Activated naive CD4-positive, alpha-beta T cell (primary cell): ENCODE measurements at places on chromosomes 3 and 15.

- no peak for DNase-seq
Measured at GRCh38 chr3:46127503-46127902, 80.6 kb downstream of the CCR1 start.

GRCh38 chr3:109213321-109213720 is 76.8 kb downstream of the C3orf85 start:
- no peak for DNase-seq

- no peak for DNase-seq
Measured at GRCh38 chr3:25903371-25904129, 113.7 kb downstream of the OXSM start.

- DNase-seq, result peak; percentile 42
Measured at GRCh38 chr15:81001152-81002008, 657 bp downstream of the TLNRD1 start.

DNA sequence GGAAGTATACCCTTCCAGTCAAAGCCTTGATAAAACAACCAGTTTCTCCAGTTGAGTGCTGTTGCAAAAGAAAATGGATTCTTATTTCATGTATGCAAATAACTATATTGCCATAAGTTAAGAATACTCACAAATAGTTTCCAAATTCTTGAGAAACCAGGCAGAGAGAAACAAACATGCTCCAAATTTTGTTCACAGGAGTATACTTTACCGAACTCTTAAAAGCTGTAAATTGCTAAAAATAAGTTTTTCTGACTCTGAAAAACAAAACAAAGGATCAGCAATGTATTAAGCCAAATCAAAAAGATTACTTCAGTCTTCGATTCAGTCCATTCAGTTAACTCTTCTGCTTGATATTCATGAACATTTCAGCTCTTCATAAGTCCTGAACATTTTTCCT is 646.5 kb downstream of the MCTP2 start:
- no peak for DNase-seq

GRCh38 chr15:92112180-92112579 is 258.7 kb downstream of the SLCO3A1 start:
- DNase-seq, result no peak

- DNase-seq, result no peak
Measured at GRCh38 chr15:41774882-41775417, 666 bp downstream of the MAPKBP1 start.

- peak; percentile 5 for DNase-seq
Measured at GRCh38 chr3:151203051-151203420, at the start of gene GPR171. Gene GPR171, minus strand, starts transcription at chr3:151203216. Its CDS starts 3,830 bp downstream, at chr3:151199386.

- no peak for DNase-seq
Measured at GRCh38 chr15:91593653-91594052, 259.9 kb upstream of the SLCO3A1 start.

- peak; percentile 98 for DNase-seq
Measured at GRCh38 chr15:63188926-63189871, at the start of gene RAB8B. Gene RAB8B, plus strand, starts transcription at chr15:63189606. Its CDS starts 19 bp downstream, at chr15:63189625.

- DNase-seq, result peak; percentile 55
Measured at GRCh38 chr3:52705438-52705687, 228 bp downstream of the GLT8D1 start.

DNA sequence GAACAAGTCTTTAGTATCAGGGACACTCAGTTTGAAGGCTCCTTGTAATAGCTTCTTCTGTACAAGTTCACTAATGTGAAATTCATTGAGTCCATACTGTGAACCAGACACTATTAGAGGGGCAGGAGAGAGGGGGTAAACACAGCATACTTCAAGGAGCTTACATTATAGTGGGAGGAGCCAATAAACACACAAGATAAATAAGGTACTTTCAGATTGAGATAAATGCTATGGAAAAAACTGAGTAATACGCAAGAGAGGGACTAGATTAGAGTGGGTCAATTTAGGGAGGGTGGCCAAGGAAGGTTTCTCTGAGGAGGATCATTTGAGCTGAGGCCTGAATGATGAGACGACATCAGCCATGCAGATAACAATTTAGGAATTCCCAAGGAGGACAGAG is 3.1 kb upstream of the AKAP13 start:
- DNase-seq, result no peak

- DNase-seq, result no peak
Measured at GRCh38 chr3:31077021-31077601, 182.7 kb upstream of the GADL1 start.

DNA sequence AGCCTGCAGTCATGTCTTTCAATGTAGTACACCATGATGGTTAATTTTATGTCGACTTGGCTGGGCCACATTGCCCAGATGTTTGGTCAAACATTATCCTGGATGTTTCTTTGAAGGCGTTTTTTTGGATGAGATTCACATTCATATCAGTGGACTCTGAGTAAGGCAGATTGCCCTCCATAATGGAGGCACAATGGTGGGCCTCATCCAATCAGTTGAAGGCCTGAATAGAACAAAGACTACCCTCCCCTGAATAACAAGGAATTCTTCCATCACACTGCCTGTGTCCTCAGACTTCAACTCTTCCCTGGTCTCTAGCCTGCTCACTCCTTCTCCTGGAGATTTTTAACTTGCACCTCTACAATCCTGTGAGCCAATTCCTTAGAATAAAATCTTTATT is 83.8 kb upstream of the CHL1 start:
- DNase-seq, result no peak

GRCh38 chr3:84077479-84077878 is 881.3 kb upstream of the CADM2 start:
- no peak for DNase-seq

- no peak for DNase-seq
Measured at GRCh38 chr15:36479200-36479896, 100.1 kb upstream of the CDIN1 start.

- DNase-seq, result no peak
Measured at GRCh38 chr3:73848173-73848906, 223.6 kb upstream of the PDZRN3 start.

DNA sequence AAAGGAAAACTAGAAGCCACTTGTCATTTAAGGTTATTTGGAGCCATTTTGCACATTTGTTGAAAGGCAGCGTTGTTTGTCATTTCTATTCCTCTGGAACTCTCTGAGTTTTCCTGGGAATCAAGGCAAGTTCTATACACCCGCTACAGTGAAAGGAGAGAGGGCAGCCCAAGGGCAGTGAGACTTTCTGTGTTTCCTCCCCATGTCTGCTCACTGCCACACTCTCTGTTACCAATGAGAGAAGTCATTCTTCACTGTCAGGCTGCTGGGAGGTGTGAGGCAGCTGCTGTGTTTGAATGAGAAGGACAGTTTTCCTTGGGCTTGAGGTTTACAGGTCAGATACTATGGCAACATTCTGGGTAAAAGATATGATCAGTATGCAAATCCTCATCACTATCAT is 36.0 kb downstream of the ATP13A5 start:
- DNase-seq, result no peak
